ENCODE measurements at places on chromosomes 11 and 22. TPM values are rescaled to one million over a fixed set of nuclear protein-coding genes. Genes with fewer than 3 reads are reported as not detected.

- no peak overlapping the region for H3K4me3 ChIP-seq
- H3K27ac ChIP-seq, result no peak overlapping the region
- H3K36me3 ChIP-seq, result no peaks in the 10 kb centered on the region
These were observed 34.6 kb upstream of the SHANK2 start for GRCh38 chr11:71286701-71287643.

DNA sequence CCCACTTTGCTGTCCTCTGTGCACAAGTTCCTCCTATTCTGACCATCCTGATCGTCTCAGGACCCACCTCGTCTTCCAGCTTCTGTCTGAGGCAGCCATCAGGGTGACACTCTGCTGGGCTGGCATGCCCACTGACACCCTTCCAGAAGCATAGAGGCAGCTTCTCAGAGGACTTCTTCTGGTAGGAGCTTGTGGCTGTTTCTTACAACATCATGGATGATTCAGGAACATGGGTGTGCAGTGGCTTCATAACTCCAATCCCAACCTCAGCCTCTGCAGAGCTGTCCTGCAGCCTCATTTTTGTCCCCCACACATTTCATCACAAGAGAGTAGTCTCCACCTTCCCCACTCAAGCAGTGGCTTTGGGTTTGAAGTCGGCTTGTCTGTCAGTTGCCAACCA lies 20.9 kb upstream of the CTR9 start:
- no peak overlapping the region for H3K4me3 ChIP-seq
- H3K4me1 ChIP-seq, result peaks cover 28% of the 10 kb centered on the region
- no peak for DNase-seq
- H3K27ac ChIP-seq, result no peak overlapping the region
- no peaks in the 10 kb centered on the region for H3K36me3 ChIP-seq

GRCh38 chr22:49690454-49690853 lies 137.2 kb downstream of the BRD1 start:
- H3K27me3 ChIP-seq, result peaks cover 47% of the 10 kb centered on the region
- no peaks in the 10 kb centered on the region for H3K36me3 ChIP-seq

MS4A15 gene
- total RNA-seq, result 113 TPM

MYBPC3 gene
- 0.86 TPM for total RNA-seq

- H3K27ac ChIP-seq, result no peak overlapping the region
- H3K4me3 ChIP-seq, result no peak overlapping the region
- DNase-seq, result peak; percentile 31
These were observed 5.3 kb downstream of the NHERF4 start for GRCh38 chr11:119190531-119190930.

GRCh38 chr11:3163241-3163981 lies 1.7 kb downstream of the OSBPL5 start:
- no peaks in the 10 kb centered on the region for H3K27me3 ChIP-seq
- peak; percentile 36 for DNase-seq
- peak overlapping the region; percentile 13 for H3K27ac ChIP-seq
- no peaks in the 10 kb centered on the region for H3K36me3 ChIP-seq

DNA sequence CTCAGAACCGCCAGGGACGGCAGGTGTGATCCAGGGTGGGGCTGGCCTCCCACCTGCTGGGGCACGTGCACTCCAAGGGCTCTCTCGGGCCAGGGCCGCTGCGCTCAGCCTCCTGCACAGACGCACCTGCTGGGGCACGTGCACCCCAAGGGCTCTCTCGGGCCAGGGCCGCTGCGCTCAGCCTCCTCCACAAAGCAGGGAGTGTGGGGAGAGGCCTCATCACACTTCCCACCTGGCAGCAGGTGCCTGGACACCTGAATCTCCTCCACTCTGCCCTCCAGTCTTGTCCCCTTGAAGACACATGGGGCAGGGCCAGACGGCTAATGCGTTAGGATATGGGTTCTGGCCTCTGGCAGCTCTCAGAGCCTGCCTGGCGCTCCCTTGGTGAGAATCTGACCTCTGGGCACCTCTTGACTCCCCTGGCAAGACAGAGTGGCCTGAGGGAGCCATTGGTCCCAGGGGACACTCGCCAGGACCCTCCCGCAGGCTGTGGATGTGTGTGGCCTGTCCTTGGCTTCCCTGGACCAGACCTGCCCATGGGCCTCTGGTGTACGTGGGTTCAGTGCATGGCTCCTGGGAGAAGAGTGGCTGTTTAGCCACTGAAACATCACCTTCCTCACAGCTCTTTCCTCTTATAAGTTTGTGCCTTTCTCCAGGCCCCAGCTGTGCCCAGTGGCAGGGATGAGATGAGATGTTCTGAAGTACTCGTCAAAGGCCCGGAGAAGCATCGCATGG lies 73.5 kb downstream of the BRD1 start:
- H3K27ac ChIP-seq, result no peak overlapping the region
- no peaks in the 10 kb centered on the region for H3K4me1 ChIP-seq
- no peak overlapping the region for H3K4me3 ChIP-seq
- peaks cover 37% of the 10 kb centered on the region for H3K27me3 ChIP-seq
- H3K36me3 ChIP-seq, result no peaks in the 10 kb centered on the region
- DNase-seq, result no peak

CD6 gene
- 6.1 TPM for total RNA-seq

- peaks cover 53% of the 10 kb centered on the region for H3K36me3 ChIP-seq
- H3K27me3 ChIP-seq, result no peaks in the 10 kb centered on the region
- H3K27ac ChIP-seq, result no peak overlapping the region
- H3K4me3 ChIP-seq, result no peak overlapping the region
- H3K4me1 ChIP-seq, result peaks cover 16% of the 10 kb centered on the region
- DNase-seq, result no peak
These were observed 20.0 kb downstream of the TSPAN4 start for GRCh38 chr11:862696-863022.

DNA sequence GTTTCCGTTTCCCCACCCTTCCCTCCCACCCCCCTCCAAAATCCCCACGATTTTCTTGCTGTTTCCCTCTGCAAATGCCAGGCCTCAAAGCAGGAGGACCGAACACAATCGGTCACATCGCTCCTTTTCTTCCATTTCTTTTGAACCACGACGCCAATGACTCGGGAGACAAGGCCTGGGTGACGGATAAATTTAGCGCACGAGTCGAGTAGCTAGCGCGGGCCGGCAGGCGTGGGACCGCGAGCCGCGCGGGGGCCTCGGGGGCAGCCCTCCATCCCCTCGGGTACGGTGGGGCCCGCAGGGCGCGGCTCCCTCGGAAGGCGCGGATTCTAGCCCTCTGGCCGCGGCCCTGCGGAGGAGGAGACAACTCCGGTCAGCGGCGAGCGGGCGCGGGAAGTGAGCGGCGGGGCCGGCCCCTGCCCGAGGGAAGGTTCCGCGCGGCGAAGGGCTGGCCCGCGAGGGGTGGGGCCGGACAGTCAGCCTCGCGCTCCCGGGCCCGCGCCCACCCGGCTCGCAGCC lies 414 bp downstream of the JOSD1 start:
- no peaks in the 10 kb centered on the region for H3K27me3 ChIP-seq
- peak overlapping the region; percentile 98 for H3K27ac ChIP-seq
- H3K4me1 ChIP-seq, result peaks cover 63% of the 10 kb centered on the region
- no peaks in the 10 kb centered on the region for H3K36me3 ChIP-seq
- peak overlapping the region; percentile 79 for H3K4me3 ChIP-seq
- DNase-seq, result peak; percentile 86

API5 gene
- 81.9 TPM for total RNA-seq
